ENCODE measurements at places on chromosomes 1 and 21.

- no peak for DNase-seq
These were observed 6.4 kb downstream of the CRABP2 start for GRCh38 chr1:156698995-156699394.

DNA sequence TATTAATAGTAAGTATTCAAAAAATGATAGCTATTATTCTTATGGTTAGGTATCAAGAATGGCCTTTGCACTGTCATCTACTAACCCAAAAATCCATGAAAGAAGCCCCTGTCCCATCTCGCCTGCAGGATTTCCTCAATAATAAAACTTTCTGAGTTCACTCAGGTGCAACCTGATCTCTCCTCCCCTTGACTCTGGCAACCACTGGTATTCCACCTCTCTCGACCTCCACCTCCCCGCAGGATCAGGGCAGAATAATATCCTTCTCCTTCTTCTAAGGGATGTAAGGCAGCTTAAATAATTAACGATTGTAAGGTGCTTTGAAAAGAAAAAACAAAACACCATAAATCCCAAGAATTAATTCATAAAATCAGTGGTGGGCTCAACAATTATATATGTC is 359.3 kb downstream of the PLPP3 start:
- DNase-seq = no peak

DNA sequence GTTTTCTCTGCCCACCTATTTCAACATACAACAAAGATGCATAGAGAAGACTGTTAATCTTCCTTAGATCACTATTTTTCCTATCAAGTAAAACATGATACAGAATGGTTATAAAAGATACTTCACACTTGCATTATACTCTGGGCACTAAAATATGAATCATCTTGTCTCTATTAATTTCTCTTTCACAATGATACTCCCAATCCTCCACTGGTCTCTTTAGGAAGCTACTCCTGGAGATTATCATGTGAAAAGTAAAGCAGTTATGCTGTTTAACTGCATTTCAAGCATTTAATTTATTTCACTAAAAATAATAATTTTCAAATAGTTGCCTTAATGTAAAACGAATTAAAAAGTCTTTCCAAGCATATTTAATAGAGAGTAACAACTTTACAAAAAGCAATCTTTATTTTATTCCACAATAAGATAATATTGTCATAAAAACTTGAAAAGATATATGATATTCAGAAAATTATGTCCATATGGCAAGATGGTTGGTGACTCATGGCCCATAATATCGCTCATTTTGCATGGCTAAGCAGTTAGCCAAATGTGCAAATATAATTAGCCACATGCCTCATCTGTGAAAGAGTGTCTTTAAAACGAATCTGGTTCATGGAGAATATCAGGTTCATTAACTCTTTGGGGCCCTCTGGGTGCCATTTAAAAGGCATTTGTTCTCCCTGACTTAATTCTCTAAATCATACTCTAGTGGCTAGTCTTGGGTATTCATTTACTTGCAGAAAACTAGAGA is 1569.0 kb upstream of the B3GALT2 start:
- DNase-seq = no peak

DNA sequence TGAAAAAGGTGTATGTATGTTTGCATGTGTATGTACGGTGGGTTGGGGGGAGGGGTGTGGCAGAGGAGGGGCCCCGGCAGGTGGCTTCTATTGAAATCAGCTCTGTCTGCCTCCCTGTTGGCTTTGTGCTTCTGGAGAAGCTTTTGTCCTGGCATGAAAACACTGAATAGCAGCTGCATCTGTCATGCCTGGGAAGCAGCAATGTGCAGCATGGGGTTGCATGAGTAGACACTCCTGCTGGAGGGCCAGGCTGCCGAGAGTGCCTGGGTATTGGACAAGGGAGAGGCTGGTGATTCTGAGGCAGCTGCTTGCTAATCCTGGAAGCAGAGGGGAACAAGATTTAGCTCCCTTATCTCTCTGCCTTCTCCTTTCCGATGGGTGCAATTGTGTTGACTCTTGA is 20.5 kb downstream of the MAPKAPK2 start:
- peak; percentile 51 for DNase-seq

DNA sequence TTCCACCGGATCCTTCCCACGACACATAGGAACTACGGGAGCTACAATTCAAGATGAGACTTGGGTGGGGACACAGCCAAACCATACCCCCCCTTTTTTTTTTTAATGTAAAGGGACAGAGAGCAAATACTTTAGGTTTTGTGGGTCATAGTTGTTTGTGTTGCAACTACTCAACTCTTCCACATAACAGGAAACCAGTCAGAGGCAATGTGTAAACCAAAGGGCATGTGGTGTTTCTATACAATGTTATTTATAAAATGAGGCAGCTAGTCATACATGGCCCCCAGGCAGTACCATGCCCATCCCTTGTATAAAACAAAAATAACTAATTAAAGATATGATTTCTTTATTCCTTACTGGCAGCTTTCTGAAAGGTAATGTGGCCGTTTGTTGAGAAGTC is 845.4 kb upstream of the ADAMTS5 start:
- no peak for DNase-seq

GRCh38 chr1:97013136-97013535 is 291.6 kb downstream of the PTBP2 start:
- DNase-seq = no peak

DNA sequence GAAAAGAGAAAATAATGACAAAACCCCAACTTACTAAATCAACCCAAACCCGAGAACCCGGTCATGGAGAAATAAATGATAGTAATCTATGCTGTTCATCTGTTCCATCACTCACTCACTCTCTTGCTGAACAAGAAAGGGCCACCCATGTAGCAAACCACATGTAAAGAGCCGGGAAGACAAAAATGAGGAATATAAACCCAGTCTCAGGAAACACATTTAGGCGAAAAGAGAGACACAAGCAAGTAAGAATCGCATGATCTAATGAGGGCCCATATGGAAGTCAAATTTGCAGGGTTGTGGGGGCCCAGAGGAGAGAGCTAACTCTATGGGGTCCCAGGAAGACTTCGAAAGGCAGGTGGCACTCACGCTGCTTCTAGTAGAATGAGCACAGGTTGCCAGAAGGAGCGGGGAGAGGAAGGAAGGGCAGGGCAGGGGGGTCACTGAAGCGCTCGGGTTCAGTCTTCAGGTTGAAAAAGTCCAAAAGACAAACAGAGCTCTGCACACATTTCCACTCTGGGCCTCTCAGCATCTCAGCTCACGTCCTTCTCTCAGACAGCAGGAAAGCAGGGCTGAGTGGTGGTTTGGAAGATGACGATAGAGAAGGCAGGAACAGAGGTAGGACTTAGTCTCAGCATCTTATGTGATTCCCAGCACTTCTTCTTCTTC is 142.9 kb upstream of the KRTAP19-8 start:
- no peak for DNase-seq

- no peak for DNase-seq
These were observed 312.5 kb downstream of the KCNT2 start for GRCh38 chr1:196295766-196296165.

DNA sequence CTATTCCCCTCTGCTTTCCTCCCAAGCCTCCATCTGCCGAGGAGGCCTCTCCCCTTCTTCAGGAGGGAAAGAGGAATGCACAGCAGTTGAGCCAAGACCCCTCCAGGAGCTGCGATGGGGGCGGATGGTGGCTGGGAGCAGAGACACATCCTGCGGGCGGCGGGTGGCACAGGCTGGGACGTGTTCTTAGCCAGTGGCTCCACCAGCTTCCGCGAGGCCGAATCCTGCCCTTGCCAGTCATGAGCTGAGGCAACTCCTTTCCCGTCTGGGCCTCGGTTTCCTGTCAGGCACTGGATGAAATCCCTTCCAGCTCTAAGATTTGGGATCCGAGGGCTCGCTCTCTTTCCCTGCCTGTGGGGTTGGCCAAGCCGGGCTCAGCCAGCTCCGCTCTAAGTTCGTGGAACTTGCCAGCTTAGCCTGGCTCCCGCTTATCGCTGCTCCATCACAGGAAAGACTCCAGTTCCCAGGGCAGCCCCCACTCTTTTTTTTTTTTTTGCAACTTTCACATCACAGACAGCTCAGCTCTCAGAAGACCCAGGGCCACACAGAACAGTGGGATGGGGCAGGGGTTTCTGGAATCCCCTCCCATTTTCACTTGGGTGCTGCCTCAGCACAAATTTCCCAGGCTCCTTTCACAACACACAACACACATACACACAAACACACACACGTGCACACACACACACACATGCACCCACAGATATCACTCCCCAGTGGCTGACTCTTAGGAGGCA is 506 bp downstream of the MYOM3 start:
- DNase-seq = no peak

DNA sequence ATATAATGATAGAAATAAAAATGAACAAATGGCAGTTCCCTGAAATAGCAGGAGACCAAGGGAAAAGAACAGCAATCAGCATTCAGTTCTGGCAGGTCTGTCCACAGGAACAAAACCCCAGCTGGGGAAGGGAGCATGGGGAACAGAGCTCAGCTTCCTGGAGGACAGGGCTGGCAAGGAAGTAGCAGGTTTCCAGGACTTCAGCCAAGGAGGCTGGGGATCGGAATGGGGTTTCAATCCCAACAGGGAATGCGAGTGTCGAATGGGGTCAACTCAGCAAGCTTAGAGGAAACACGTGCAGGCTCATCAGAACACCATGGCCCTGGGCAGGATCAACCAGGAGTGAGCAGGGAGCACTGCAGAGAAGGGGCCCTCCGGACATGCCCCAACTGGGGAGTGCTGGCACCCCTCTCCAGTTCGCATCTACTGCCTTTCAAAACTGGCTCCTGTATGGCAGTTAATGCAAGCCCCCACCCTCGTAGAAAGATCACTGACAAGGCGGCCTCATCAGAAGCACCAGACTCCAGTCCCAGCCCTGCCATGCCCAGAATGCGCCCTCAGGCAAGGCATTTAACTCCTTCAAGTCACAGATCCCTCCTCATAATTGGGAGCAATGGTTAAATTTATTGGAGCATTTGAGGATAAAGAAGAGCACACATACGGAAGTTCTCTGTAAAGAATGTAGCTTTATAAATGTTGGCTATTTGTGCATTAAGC is 72.4 kb downstream of the SEC16B start:
- DNase-seq = no peak

- DNase-seq = no peak
These were observed 36.5 kb downstream of the NGF start for GRCh38 chr1:115301438-115302020.

- DNase-seq = no peak
These were observed 34.9 kb downstream of the IGSF21 start for GRCh38 chr1:18142471-18142870.

DNA sequence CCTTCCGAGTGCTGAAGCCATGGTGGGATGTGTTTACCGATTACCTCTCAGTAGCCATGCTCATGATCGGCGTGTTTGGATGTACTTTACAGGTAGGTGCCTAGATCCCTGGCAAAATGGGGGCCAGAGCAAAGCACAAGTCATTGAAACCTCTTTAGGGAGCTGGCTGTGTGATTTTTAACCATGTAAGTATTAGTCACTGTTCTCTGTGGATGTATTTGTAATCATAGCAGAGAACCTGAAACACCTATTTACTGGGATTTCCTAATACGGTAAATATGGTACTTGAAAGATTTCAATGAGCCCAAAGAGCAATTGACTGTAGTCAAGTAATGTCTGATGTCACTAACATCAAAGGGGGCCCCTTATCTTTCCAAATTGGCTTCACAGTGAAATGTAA is 53.6 kb downstream of the LRRC8C start:
- no peak for DNase-seq

GRCh38 chr1:10498231-10498630 is 23.5 kb downstream of the PEX14 start:
- no peak for DNase-seq

DNA sequence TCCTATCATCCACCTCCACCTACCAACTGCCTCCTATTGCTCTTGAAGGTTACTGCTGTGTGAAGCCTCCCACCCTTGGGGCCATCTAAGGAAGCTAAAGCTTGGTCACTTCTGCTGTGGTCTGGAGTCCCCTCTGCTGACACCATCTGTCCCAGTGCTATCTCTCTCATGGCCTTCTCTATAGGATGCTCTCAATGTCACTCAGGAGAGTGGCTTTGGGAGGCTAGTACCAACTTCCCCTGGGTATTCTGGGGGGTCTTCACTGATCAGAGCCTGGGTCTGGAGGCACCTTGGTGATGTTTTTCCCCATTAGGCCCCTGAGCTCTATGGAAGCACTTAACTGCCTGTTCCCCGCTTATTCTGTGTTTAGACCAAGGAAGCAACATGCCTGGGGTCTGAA is 12.3 kb upstream of the NCF2 start:
- DNase-seq = no peak

DNA sequence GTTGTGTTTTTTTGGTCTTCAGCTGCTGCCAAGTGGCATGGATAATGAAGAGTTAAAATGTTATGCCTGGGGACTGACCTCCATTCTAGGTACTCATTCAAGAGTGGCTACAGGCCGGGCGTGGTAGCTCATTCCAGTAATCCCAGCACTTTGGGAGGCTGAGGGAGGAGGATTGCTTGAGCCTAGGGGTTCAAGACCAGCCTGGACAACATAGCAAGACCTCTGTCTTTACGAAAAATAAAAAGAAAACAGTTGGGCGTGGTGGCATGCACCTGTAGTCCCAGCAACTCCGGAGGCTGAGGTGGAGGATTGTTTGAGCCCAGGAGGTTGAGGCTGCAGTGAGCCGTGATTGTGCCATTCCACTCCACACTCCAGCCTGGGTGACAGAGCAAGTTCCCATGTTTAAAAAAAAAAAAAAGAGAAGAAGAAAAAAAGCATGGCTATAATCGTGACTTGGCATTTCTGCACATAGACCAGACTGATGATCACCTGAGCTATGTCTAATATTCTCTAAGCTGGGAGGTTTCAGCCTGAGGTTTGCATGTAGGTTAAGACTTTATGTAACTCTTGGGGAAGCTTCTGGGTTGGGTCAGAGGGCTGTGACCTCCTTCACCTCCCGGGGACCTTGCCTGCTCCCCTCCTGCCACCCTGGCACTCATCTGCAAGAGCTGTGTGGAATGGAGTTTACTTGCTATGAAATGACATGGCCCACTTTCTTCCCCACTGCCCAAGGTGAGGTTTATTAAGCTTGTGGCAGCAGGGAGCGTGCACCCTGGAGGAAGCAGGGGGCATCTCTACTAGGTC is 51.3 kb downstream of the DHRS3 start:
- no peak for DNase-seq

DNA sequence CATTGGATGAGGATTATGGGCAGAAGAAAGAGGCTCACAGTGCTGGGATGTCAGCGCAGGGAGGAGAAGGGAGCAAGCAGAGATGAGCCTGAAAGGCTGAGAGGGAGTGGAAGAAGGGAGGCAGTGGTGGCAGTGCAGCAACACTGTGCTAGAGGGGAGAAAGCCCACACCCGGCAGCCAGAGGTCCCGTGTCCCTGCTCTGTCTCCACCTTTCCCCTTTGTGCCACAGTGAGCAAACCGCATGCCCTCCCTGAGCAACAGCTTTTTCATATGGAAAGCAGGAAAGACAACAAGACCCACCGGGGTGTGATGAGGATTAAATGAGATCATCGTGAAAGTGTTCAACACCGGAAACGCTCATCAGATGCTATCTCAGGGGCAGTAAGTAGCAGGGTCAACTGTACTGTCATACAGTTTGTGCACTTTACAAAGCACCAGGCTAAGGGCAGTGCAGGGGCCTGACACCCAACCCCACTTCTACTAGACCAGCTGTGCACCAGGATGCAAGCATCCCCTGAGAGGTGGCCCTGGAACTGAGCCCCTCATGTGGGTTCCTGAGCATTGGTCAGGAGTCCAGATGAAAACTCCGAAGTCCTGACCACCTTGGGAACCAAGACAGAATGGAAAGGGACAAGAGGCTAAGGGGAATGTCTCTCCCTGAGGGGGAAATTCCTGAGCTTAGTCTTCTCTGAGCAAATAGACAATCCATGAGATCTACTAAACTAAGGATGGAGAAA is 9.1 kb downstream of the NHLH1 start:
- peak; percentile 54 for DNase-seq

- DNase-seq = no peak
These were observed 48.2 kb upstream of the ARHGEF16 start for GRCh38 chr1:3405974-3406867.
